ENCODE measurements at places on chromosomes 1 and 21. TPM values are rescaled to one million over a fixed set of nuclear protein-coding genes. Genes with fewer than 3 reads are reported as not detected.

SMPDL3B gene
- 17.2 TPM for total RNA-seq

BLZF1 gene
- 27.2 TPM for total RNA-seq

RGS16 gene
- total RNA-seq = 0.81 TPM

CCDC17 gene
- total RNA-seq = not detected

ATG4C gene
- 8.0 TPM for total RNA-seq

KCNJ10 gene
- not detected for total RNA-seq

ITLN2 gene
- not detected for total RNA-seq

AADACL4 gene
- not detected for total RNA-seq

REN gene
- 0.12 TPM for total RNA-seq

ERICH3 gene
- total RNA-seq = 0.14 TPM

MYOG gene
- total RNA-seq = not detected

TNNI3K gene
- total RNA-seq = 0.69 TPM

SLC22A15 gene
- total RNA-seq = 2.6 TPM

CCDC24 gene
- total RNA-seq = 7.3 TPM

PDE4B gene
- total RNA-seq = 2.3 TPM

SLC44A5 gene
- total RNA-seq = 0.07 TPM

POU2F1 gene
- 7.2 TPM for total RNA-seq
